Cerebellar nuclear complex (tissue), 1 donor: ENCODE measurements at places on chromosomes 2 and 18.

- no peak for DNase-seq
Measured at GRCh38 chr2:239143858-239144712, 256.7 kb downstream of the HDAC4 start.

GRCh38 chr2:53672881-53673522 lies 94.6 kb upstream of the CHAC2 start:
- DNase-seq = no peak

GRCh38 chr2:150043172-150043500 lies 444.3 kb downstream of the RND3 start:
- DNase-seq = no peak

DNA sequence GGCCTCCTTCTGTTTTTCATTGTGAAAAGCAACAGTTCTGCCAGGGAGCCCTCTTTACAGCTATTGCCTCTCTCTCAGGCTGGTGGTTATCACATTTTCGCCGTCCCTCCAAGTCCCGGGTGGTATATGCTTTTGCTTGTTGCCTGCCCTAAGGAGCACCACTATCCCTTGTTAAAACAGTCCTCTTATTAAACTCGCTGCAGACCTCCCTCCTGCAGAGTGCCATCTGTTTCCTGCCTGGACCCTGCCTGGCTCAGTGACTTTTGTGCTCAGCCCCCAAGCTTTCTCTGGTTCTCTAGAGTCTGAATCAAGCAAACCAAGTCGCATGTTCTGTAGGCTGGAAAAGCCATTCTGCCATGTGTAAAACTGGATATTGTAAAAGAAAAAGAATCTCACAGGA lies 72.1 kb upstream of the FHL2 start:
- no peak for DNase-seq
